Activated CD8-positive, alpha-beta T cell treated with anti-CD3 and anti-CD28 coated beads, Interleukin-2, amount 10 ng/mL, durations not matched to agents 7 days and 5 days (primary cell): ENCODE measurements at places on chromosomes 2 and 18.

GRCh38 chr2:149566652-149567051, 20.9 kb downstream of the MMADHC start:
- no peak overlapping the region for H3K4me3 ChIP-seq
- H3K36me3 ChIP-seq, result peaks cover 31% of the 10 kb centered on the region
- DNase-seq, result no peak

- H3K4me1 ChIP-seq, result no peaks in the 10 kb centered on the region
- no peaks in the 10 kb centered on the region for H3K36me3 ChIP-seq
- no peak overlapping the region for H3K4me3 ChIP-seq
- no peaks in the 10 kb centered on the region for H3K27me3 ChIP-seq
- DNase-seq, result no peak
Measured at GRCh38 chr2:129080715-129081476, 762.2 kb upstream of the HS6ST1 start.

- DNase-seq, result no peak
- H3K27ac ChIP-seq, result no peak overlapping the region
- H3K27me3 ChIP-seq, result no peaks in the 10 kb centered on the region
- H3K36me3 ChIP-seq, result no peaks in the 10 kb centered on the region
Measured at GRCh38 chr2:133365117-133365516, 203.1 kb downstream of the NCKAP5 start.

GRCh38 chr2:215677481-215677880, 241.6 kb upstream of the FN1 start:
- H3K27ac ChIP-seq, result no peak overlapping the region
- H3K4me1 ChIP-seq, result peaks cover 23% of the 10 kb centered on the region
- H3K4me3 ChIP-seq, result no peak overlapping the region
- peaks cover 2% of the 10 kb centered on the region for H3K27me3 ChIP-seq
- H3K36me3 ChIP-seq, result no peaks in the 10 kb centered on the region

- no peak overlapping the region for H3K27ac ChIP-seq
- H3K27me3 ChIP-seq, result peaks cover 10% of the 10 kb centered on the region
- no peaks in the 10 kb centered on the region for H3K36me3 ChIP-seq
- DNase-seq, result no peak
- H3K4me3 ChIP-seq, result no peak overlapping the region
Measured at GRCh38 chr2:229269941-229270340, 1.1 kb downstream of the PID1 start.

GRCh38 chr2:55162284-55163006, 69.6 kb downstream of the CLHC1 start:
- no peak overlapping the region for H3K4me3 ChIP-seq
- H3K36me3 ChIP-seq, result no peaks in the 10 kb centered on the region
- no peaks in the 10 kb centered on the region for H3K27me3 ChIP-seq
- H3K4me1 ChIP-seq, result no peaks in the 10 kb centered on the region
- DNase-seq, result no peak

GRCh38 chr2:11550302-11550701, 16.5 kb downstream of the GREB1 start:
- H3K36me3 ChIP-seq, result no peaks in the 10 kb centered on the region
- H3K4me1 ChIP-seq, result peaks cover 6% of the 10 kb centered on the region
- no peak for DNase-seq
- no peak overlapping the region for H3K27ac ChIP-seq

GRCh38 chr2:69214898-69215297, 172.1 kb downstream of the GFPT1 start:
- H3K4me1 ChIP-seq, result no peaks in the 10 kb centered on the region
- no peak overlapping the region for H3K27ac ChIP-seq
- H3K4me3 ChIP-seq, result no peak overlapping the region

DNA sequence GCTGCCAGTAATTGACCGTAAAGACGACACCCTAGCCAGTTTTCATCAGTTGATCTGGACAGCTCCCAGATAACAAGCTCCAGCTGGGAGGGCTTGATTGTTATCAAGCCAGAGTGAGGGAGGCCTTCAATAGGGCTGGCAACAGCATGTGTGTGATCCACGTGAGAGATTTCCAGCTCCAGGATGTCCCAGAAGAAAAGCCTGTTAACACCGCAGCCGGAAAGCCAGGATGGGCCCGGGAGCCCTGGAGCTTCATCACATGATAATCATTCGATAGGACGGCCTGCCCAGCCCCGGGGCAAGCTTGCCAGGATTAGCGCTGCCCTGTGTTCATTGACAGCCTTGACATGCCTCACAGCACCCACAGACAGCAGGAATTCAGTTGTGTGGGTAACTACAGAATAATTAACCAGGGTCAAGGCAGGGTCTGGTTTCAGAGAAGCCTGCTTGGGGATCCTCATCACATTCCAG, 182.5 kb downstream of the C1D start:
- no peaks in the 10 kb centered on the region for H3K4me1 ChIP-seq
- H3K27me3 ChIP-seq, result peaks cover 4% of the 10 kb centered on the region
- H3K27ac ChIP-seq, result no peak overlapping the region
- H3K36me3 ChIP-seq, result no peaks in the 10 kb centered on the region
- no peak overlapping the region for H3K4me3 ChIP-seq

DNA sequence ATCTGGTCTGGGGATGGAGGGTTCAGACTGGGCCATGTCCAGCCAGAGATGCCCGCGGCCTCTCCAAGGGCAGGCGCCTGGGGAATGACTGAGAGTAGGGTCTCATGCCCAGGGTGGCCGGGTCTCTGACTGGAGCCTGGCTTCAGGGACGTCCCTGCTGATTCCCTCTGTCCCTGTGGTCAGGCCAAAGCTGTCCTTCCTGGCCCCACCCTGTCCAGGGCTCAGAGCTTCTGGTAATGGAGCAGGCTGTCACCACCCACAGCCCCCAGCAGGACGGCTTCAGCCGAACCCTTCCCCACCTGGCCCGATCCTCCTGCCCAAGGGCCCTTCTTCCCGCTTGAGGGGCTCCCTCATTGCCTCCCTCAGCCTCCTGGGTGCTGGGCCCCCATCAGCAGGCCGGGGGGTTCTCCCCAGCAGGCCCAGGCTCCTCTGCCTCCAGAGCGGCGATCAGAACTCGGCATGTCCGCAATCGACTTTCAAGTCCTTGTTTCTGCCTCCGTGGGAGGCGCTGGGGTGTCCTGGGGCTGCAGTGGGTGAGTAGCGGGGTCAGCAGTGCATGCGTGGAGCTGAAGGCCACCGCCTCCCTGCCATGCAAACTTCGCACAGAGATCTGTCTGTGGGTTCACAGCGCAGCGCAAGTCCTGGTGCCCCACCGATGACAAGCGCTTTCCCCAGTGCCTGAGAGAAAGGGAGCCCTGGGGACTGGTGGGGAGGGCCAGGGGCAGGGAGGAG, 18.3 kb downstream of the RAMP1 start:
- no peak overlapping the region for H3K27ac ChIP-seq
- H3K4me3 ChIP-seq, result no peak overlapping the region
- no peaks in the 10 kb centered on the region for H3K27me3 ChIP-seq
- H3K4me1 ChIP-seq, result peaks cover 10% of the 10 kb centered on the region
- no peaks in the 10 kb centered on the region for H3K36me3 ChIP-seq

DNA sequence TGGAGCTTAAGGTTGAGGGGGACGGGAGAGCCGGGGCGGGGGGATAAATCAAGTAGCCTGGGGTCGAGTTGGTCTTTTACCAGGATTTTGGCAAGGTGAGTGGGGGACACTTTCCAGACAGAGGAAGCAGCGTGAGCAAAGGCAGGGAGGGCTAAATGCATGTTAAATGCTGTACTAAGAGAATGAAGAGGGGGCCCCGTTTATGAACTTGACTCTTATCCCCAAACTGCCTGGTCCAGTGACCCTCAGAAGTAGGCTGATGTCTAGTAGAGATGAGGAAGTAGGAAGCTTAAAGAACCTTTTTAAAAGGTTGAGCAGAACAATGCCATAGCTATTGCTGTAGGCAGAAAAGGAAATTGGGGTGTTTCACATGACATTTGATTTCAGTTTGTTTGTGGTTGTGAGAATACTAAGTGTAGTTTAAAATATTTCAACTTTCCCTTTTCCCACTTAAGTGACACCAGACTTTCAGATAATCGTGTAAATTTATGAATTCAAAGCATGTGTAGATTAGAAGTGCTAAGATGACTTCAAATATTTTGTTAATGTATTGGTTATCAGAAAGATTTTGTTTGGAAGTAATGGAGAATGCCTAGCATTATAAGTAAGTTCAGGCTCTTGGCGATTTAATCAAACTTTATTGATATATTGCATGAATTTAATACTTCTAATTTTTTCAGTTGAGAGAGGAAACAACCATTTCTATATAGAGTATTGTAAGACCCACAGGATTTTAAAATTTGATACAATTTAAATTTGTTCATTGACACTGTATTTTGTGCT, 1.8 kb downstream of the REL start:
- H3K27ac ChIP-seq, result peak overlapping the region; percentile 98
- no peaks in the 10 kb centered on the region for H3K27me3 ChIP-seq
- H3K4me3 ChIP-seq, result peak overlapping the region; percentile 95
- H3K36me3 ChIP-seq, result peaks cover 11% of the 10 kb centered on the region
